AG08396 (cell line): ENCODE measurements at places on chromosomes 4 and X.

GRCh38 chr4:6200011-6200921 lies at the start of gene JAKMIP1:
Gene JAKMIP1, minus strand, starts transcription at chr4:6200549. Its CDS starts 87,699 bp downstream, at chr4:6112850.
- DNase-seq: peak; percentile 92

DNA sequence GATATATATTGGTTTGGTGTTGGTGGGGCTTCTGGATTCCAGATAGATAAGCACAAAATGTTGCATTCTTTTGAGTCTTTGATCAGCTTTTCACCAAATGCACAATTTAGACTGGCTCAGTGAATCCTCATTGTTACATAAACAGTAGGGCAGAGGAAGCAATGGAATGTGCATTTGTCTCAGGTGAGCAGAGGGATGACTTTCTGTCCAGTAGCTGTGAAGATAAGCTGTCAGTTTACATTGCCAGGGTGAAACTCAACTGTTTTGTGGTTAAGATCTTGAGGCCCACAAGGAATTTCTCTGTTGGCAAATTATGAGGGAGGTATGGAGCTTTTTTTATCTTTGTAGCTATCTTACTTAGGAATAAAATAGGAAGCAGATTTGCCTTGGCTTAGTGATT lies 168.0 kb downstream of the GALNTL6 start:
- DNase-seq: no peak

DNA sequence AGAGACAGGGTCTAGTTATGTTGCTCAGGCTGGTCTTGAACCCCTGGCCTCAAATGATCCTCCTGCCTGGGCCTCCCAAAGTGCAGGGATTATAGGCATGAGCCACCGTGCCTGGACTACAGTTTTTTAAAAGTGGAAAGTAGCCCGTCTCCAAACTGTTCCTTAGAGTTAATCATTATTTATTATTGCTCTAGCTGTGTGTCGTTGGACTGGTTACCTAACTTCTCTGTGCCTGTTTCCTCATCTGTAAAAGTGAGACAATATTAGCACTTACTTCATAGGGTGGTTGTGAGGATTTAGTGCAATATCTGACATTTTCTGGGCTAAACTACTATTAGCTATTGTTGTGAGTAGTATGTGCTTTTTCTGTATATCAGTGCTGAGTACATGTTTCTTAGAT lies 152.3 kb upstream of the SCML1 start:
- DNase-seq: no peak

DNA sequence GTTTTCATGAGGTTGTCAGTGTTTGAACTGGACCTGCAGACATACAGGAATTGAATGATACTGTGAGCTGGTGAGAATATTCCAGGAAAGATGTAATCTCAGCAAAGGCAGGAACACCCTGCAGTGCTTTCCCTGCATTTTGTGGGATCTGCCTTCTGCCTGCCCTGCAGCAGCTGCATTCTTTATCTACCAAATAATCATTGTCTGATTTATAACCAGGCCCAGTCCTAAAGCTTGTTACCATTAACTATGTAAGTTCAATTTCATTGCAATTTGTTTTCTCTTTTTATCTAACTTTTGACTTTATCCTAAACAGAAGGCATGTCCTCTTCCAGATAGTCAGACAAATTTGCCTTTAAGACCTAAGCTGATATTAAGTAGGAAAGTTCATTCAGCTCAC lies 99.8 kb upstream of the NOCT start:
- no peak for DNase-seq

DNA sequence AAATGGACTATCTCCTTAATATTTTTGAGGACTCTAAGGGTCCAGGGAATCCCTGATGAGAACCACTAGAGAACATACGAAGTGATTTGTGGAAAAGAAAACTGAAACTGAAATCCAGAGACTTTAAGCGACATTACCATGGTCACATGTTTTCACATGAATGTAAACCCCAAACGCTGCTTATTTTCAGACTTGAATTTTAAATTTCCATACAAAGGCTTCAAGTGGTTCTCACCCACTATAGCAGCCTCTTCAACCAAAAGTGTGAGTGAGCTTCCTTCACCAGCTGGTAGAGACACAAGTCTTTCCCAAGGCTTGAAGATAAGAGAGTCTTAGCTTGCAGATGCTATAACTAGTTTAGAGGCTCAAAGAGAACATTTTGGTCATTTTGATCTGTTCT lies 232.7 kb downstream of the MGST2 start:
- no peak for DNase-seq

GRCh38 chr4:41661442-41662076 lies 87.0 kb downstream of the PHOX2B start:
- DNase-seq: peak; percentile 62

GRCh38 chrX:106404512-106404911 lies 207.3 kb upstream of the RADX start:
- no peak for DNase-seq

DNA sequence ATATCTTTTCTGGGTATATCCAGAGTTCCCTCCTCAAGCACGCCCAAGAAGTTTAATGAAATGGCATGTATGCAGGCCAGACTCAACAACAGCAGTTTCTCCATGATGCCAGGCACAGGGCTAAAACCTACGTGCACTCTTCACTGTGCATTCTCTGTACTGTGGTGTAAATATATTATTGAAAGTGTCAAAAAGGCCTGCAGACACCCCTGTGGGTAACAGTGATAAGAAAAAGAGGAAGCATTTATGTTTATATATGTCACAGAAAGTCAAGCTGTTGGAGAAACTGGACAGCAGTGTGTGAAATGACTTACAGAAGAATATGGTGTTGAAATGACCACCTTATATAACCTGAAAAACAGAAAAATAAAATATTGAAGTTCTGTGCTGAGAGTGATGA lies 29.6 kb upstream of the DCAF8L1 start:
- no peak for DNase-seq

GRCh38 chr4:1277667-1278665 lies 11.7 kb upstream of the MAEA start:
- no peak for DNase-seq
